Kasumi-1 (cell line): ENCODE measurements at places on chromosomes 4 and X.

DNA sequence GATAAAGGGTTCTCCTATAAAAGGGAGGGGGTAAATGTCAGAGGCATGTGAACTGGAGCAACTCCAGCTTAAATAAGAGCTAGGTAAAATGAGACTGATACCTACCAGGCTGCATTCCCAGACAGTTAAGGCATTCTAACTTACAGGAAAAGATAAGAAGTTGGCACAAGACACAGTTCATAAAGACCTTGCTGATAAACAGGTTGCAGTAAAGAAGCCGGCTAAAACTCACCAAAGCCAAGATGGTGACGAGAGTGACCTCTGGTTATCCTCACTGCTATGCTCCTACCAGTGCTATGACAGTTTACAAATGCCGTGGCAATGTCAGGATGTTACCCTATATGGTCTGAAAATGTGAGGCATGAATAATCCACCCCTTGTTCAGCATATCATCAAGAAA, 13.1 kb upstream of the SULT1B1 start:
- DNase-seq: no peak

DNA sequence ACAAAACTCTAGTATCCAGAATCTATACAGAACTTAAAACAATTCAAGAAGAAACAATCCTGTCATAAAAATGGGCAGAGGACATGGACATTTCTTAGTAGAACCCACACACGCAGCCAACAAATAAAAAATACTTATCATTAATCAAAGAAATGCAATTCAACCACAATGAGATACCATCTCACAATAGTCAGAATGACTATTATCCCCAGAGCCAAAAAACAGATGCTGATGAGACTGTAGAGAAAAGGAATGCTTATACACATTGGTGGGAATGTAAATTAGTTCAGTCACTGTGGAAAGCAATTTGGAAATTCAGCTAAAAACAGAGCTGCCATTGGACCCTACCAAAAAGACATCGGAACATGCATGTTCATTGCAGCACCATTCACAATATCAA, 37.9 kb downstream of the RAB40AL start:
- no peak for DNase-seq

- peak; percentile 77 for DNase-seq
Observed at GRCh38 chr4:145840162-145840768, 98.4 kb downstream of the ZNF827 start.

- no peak for DNase-seq
Observed at GRCh38 chr4:136690360-136690759, 841.9 kb downstream of the PCDH18 start.

GRCh38 chr4:87015416-87015815, 80.6 kb downstream of the AFF1 start:
- no peak for DNase-seq

- no peak for DNase-seq
Observed at GRCh38 chrX:119677654-119677981, 15.3 kb downstream of the SEPTIN6 start.

DNA sequence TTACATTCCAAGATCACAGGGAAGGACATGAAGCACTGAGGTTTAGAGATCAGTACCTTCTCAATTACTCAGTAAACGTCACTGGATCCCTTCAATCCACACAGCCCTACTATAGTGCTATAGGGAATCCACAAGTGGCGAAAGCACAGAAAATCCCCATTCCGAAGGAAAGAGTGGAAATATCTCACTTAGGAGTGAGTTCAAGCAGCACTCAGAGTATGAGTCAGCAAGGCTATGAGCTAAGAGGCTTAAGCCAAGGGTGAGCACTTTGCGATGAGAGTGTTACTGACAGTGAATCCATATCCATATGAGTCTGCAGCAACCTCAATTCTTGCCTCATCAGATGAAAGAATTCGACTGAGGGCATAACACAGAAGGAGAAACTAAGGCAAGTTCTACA, 165.1 kb downstream of the VSIG4 start:
- no peak for DNase-seq

DNA sequence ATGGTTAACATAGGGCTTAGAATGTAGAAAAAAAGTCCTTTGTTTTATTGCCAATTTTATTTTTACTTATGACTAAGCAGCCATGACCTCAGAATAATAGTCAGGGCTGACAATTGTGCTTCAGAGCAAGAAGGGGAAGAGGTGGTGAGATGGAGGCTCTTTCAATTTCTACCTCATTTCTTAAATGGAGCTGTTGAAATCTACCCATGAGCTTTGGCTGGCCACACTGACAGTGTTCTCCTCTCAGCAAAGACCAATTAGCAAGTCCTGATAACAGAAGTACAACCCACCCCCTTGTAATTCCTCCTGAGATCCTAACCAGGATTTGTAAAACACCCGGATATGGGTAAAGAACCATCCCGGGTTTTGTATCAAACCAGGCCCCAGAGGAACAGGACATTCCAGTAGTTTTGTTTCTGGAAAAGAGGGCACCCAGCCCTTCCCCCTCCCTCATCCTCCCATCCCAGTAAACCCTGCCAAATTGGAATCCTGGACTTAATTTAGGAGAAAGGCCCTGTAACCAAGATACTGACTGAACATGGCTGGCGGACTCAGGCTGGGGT, at the start of gene HEPH:
Gene HEPH, plus strand, starts transcription at position 399 of the 563 bp plus-strand sequence. CDS start 6,324 bp downstream, outside the sequence.
- DNase-seq: no peak

- no peak for DNase-seq
Observed at GRCh38 chr4:38455092-38455862, 208.7 kb upstream of the KLF3 start.

- peak; percentile 65 for DNase-seq
Observed at GRCh38 chr4:125315576-125316400, 1.0 kb downstream of the FAT4 start.

GRCh38 chr4:171985129-171985528, 171.9 kb downstream of the GALNTL6 start:
- no peak for DNase-seq

GRCh38 chr4:116016201-116016600, 902.8 kb upstream of the NDST4 start:
- DNase-seq: peak; percentile 93

DNA sequence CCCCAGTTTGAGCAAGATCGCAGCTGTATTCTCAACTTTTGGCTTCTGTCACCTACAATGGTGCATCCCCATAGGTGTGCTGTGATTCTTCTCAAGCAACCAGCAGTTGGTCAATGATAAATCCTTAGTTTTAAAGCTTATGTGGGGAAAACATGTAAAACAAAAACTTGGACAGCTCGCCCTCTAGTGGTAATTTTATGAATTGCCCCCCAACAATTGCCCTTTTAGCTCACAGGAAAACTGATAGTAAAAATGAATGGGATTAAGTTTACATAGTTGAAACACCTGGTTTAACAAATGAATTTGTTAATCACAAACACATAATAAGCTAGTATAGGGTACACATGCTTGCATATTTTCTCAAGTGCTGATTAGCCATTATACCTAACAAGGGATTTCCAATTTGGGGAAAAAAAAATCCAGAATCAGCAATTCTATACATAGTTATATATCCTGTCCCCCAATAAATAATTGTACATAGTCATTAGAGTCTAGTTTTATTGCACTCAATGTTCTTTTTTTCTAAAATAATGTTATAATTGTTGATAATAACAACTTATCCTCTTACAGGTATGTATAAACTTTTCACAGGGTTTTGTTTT, 30.1 kb downstream of the TEX13A start:
- DNase-seq: peak; percentile 4

DNA sequence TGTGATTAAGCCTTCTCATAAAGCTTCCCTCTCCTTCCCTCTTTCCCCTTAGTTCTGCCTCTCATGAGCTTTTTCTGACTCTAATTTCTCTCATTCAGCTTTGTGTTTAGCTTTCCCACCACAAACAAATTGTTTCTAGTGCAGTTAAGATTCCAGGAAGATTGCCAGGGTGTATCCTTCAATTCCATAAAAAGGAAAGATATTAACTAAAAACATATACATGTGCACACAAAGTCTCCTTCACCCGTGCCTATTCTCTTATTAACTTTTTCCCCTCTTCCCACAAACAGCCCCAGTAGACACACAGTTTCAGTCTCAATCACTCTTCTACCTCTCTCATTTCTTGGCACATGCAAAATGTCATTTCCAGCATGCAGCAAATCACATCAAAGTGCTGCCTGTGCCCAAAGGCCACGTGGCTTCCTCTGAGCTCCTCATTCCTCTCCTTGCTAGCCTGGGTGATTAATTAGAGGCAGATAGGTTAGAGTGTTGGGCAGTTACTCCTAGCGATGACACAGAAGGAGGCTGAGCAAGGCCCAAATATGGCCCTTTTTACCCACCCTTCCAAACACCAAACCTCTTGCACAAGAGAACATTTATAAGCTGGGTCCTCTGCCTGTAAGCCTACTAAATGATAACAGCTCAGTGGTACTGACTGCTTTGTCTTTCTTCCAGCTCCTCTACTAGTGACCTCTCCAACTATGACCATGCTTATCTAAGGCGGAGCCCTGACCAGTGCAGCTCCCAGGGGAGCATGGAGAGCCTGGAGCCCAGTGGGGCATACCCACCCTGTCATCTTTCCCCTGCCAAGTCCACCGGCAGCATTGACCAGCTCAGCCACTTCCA, 159.6 kb downstream of the SOWAHB start:
- DNase-seq: no peak

- no peak for DNase-seq
Observed at GRCh38 chrX:64188901-64189300, 16.6 kb downstream of the AMER1 start.

GRCh38 chr4:150152766-150153165, 74.5 kb downstream of the DCLK2 start:
- DNase-seq: no peak

DNA sequence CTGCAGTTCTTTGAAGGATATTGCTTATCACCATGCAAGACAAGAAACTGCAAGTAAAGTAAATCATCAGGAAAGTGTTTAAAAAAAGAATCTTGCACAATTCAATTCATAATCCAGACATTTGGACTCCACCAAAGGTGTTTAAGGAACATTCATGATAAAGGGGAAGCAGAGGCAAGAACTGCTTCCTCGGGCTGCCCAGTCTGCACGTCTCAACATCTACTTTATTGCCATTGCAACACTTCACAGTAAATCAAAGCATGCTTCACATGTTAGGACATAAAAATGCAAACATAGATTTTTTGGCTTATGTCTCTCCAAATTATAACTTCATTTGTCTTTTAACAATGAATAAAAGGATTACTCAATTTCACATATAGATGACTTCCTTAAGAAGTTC, 42.5 kb downstream of the MID1 start:
- no peak for DNase-seq

DNA sequence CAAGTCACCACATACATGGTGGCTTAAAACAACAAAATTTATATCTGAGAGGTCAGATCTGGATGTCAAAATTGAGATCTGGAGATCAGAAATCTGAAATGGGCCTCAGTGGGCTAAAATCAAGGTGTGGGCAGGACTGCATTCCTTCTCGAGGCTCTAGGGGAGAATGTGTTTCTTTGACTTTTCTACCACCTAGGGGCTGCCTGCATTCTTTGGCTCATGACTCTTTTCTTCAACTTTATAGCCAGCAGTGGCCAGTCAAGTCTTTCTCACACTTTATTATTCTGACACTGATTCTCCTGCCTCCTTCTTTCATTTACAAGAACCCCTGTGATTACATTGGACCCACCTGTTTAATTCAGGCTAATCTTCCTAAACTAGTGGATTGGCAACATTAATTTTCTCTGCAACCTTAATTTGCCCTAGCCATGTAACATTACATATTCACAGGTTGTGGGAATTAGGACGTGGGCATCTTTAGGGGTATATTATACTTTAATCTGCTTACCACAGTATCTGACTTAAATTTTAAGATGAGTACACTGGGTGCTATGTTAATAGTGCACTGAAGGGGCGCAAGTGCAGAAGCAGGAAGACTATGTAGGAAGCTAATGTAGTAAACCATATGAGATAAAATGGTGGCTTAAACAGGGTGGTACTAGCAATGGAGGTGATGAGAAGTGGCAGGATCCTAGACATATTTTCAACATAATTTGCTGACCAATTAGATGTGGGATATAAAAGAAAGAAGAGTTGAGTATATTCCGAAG, 188.0 kb downstream of the SLC4A4 start:
- no peak for DNase-seq

DNA sequence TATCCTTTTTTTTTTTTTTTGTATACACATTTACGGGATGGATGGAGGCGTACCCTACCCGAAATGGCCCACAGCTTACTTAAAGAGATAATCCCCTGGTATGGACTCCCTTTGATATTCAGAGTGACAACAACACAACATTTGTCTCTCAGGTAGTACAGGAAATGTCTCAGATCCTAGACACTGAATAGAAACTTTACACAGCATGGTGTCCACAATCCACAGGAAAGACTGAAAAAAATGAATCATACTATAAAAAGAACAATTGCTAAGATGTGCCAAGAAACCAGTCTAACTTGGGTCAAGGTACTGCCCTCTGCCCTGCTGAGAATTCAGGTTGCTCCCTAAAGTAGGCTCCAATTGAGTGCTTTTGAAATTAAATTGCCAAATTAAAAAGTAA, 100.8 kb upstream of the LANCL3 start:
- no peak for DNase-seq

- DNase-seq: no peak
Observed at GRCh38 chr4:6900181-6900812, 9.3 kb upstream of the TBC1D14 start.

GRCh38 chrX:36898301-36898700, 109.9 kb upstream of the FAM47C start:
- DNase-seq: peak; percentile 29

DNA sequence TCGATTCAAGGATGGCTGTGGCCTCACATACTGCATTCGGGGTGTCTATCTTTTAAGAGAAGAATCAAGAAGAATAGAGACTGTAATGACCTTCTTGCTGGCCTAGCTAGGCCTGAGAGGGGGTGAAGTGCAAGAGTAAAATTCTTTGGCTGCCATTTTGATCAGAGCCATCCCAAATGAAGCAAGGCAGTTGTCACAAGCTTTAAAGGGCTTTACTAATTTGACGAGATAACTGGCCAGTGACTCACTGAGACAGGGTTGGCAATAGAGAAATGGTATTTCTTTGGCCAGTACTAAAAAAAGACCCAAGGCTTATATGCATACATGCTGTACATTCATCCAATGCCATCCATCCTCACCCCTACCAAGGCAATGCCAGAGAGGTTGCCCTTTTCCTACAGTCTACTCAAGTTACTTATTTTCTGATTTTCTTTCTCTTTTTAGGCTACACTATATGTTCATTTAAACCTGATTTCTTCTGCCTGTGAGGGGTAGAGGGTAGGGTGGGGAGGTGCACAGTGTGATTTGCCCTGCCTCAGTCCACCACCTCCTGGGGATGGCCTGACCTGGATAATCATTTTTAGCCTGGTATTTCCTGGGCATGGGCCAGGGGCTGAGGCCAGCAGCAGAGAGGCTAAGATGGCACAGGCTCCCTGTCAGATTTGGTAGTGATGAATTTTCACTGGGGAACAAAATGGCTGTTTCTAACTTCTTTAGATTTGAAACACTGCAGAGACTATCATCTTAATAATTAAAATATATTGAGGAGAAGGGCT, 32.2 kb downstream of the ATG4A start:
- no peak for DNase-seq

DNA sequence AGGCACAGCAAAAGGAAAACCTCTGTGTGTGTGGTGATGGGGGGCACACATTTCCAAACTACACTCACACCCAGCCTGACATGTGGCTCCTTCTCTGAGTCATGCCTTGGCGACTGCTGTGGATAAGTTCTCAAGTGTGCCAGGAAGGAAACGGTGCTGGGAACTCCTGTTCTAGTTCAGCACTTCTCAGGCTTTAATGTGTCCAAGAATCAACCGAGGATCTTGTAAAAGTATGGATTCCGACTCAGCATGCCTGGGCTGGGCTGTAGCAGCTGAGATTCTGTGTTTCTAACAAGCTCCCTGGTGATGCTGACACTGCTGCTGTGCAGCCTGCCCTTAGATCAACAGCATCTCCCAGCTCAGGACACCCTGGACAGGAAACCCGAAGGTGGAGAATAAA, 20.2 kb downstream of the CLNK start:
- peak; percentile 83 for DNase-seq
